ENCODE measurements at places on chromosomes 1 and 21.

DNA sequence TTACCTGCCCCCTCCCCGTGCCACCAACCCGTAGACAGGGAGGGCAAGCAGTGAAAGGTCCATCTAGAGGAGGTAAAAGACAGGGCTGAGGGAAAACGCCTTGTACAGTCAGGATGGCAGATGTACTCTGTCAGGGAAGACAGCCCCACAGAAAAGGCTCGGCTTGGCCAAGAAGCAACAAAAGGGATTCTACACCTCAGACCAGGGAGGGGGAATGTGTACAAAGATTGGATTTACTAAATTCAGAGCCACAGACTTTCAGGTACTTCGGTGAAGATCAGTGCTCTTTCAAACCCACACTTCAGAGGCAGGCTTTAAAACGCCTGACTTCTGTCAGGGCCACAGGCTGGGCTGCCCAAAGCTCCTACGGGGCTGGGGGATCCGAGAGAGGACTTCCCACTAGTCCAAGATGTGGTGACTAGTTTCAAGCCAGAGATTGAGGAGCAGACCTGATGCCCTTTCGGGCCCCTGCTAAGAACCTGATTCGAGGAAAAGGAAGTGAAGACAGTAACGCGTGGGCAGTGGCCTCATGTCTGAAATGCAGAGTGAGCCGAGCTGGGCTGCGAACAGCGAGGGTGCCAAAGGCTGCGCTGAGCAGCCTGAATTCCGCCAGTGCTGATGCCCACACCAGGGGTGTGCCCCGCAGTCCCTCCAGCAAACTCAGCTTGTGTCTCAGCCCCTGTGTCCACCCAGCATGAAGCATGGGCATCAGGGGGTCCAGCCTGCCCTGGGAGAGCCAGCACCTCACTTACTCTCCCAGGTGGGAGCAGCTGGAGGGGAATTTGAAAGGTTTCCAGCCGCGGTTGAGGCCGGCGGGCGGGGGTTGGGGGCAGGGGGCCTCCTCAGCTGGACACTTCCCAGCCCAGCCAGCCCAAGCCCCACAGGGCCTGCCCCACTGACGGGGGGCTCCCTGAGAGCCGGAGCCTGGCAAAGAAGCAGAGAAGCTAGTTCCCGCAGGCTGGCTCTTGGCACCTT lies 36.2 kb downstream of the KIAA1614 start:
- no peak for DNase-seq

- DNase-seq, result no peak
Measured at GRCh38 chr1:187987236-187987776, 1158.6 kb downstream of the PLA2G4A start.

DNA sequence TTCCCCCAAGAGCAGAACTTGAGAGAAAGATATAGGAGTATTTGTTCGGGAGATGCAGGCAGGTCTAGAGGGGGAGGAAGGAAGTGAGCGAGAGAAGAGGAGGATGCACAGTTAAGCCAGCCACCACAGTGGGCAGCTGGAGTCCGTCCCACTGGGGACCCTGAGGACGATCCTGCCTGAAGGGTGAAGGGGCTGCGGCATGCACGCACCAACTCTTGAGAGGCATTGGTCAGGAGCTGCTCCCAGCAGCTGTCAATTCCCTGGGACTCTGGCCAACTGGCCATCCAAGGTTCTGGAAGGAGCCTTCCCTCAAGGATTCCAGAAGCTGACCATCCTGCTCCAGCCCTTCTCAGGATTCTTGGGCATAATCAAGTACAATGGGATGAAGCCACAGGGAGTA lies 246.9 kb downstream of the MATN1 start:
- DNase-seq, result no peak

GRCh38 chr1:12320486-12320885 lies 90.7 kb downstream of the VPS13D start:
- no peak for DNase-seq

- no peak for DNase-seq
Measured at GRCh38 chr21:32325706-32326105, 27.1 kb downstream of the MRAP start.

GRCh38 chr1:151541752-151542151 lies 1.6 kb downstream of the TUFT1 start:
- DNase-seq, result no peak

GRCh38 chr1:68173936-68174737 lies 58.2 kb downstream of the WLS start:
- no peak for DNase-seq
